Activated CD4-positive, alpha-beta T cell treated with anti-CD3 and anti-CD28 coated beads, Interleukin-2, amount 10 ng/mL, durations not matched to agents 7 days and 5 days (primary cell): ENCODE measurements at places on chromosomes 7 and 10. TPM values are rescaled to one million over a fixed set of nuclear protein-coding genes. Genes with fewer than 3 reads are reported as not detected.

DNA sequence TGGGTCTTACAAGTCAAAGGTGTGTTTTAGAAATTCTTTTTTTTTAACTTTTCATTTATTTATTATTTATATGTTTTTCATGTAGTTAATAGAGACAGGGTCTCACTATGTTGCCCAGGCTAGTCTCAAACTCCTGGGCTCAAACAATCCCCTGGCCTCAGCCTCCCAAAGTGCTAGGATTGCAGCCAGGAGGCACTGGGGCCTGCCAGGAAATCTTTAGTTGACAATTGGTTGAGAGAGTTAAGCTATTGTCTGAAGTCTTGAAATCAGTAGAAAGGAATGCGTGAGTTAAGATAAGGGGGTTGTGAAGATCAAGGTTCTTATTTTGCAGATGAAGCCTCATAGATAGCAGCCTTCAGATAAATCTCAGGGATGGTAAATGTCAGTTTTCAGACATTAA is 245.4 kb upstream of the GALNT17 start:
- H3K36me3 ChIP-seq: no peaks in the 10 kb centered on the region
- H3K27me3 ChIP-seq: no peaks in the 10 kb centered on the region
- no peak for DNase-seq
- no peaks in the 10 kb centered on the region for H3K4me1 ChIP-seq

DNA sequence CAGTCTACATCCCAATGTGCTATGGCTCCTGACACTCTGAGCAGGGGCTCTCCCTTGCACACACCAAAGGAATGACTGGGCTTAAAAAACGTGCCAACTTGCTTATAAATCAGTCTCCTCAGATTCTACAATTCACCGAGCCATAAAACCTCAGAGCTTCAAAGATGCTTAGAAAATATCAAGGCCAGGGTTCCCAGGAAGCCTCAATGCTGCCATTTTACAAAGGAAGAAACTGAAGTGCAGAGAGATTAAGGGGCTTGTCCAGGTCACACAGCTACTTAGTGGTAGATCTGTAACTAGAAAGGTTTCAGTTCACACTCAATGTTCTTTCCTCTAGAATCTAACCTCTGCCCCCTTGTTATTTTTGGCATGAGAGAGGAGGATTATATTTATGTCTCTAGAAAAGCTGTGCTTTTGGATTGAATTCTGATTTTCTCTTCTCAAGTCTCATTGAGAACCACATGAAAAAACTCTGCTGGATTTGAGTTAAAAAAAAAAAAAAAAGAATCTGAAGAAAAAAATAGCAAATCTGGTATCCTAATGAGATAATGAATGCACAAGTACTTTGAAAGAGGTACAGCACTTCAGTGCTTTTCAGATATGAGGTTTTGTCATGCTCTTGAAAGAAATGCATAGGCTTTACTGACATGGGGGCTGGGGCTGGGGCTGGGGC is 22.3 kb upstream of the TSPAN33 start:
- DNase-seq: no peak
- H3K4me1 ChIP-seq: peaks cover 23% of the 10 kb centered on the region
- peaks cover 7% of the 10 kb centered on the region for H3K27me3 ChIP-seq
- peak overlapping the region; percentile 80 for H3K27ac ChIP-seq

The SPDYE11 gene
- total RNA-seq: not detected

The EGR2 gene
- total RNA-seq: 0.67 TPM

DNA sequence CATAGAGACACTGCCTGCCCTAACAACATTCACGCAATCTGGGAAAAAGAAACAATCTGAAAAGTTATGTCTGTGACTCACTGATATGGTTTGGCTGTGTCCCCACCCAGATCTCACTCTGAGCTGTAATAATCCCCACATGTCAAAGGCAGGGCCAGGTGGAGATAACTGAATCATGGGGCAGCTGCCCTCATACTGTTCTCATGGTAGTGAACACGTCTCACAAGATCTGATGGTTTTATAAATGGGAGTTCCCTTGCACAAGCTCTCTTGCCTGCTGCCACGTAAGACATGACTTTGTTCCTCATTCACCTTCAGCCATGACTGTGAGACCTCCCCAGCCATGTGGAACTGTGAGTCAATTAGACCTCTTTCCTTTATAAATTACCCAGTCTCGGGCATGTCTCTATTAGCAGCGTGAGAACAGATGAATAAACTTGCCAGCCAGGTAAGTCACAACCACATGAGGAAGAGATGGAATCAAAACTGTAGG is 341.5 kb upstream of the AOAH start:
- DNase-seq: no peak
- H3K36me3 ChIP-seq: peaks cover 36% of the 10 kb centered on the region
- H3K27ac ChIP-seq: no peak overlapping the region
- H3K4me3 ChIP-seq: no peak overlapping the region
- H3K27me3 ChIP-seq: no peaks in the 10 kb centered on the region
